SHP77 (cell line): ENCODE measurements at places on chromosomes 3 and 15.

- DNase-seq: no peak
Observed at GRCh38 chr3:25781145-25781757, 2.0 kb downstream of the NGLY1 start.

GRCh38 chr3:71304684-71305083 is 278.8 kb downstream of the FOXP1 start:
- no peak for DNase-seq

DNA sequence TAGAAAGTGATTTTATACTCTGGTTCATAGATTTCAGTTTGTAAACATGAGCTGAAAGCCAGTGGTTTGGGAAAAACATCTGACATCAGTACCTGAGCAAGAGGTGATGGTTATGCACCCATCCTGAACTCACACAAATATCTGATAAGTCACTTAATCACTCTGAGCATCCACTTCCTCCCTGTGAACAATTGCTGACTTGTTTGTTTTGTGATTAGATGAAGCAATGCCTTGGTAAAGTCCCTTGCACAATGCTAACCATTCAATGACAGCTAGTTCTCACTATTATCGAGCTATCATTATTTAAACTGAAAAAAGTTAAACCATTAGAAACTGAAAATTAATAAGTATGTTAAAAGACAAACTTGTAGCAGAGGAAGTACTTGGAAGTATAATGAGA is 303.0 kb downstream of the PLOD2 start:
- DNase-seq: no peak

DNA sequence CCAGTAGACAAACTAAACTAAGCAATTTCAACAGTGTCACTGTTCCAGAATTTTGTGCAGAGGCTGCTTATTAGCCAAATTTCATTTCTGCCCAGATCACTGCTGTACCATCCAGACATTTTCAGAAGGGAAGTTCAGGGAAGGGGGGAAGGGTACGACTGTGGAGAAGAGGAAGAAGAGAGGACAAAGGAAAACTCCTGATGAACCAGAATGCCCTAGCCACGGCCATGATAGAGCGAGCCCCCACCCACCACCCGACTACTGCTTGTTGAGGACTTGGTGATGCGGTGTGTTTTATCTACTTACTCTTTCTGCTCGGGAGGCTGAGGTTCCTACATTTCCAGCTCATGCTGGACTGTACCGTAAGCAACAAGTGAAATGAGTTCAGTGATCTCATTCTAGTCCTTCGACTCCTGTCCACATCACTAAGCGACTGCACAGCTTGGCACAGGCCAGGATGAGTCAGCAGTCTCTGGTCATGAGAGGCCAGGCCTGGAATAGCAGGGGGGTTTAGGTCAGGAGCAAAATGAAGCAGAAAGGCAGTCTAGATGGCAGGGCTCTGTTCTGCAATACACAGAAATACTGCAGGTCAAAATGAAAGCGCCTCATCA is 330.8 kb downstream of the TIGIT start:
- DNase-seq: peak; percentile 92

DNA sequence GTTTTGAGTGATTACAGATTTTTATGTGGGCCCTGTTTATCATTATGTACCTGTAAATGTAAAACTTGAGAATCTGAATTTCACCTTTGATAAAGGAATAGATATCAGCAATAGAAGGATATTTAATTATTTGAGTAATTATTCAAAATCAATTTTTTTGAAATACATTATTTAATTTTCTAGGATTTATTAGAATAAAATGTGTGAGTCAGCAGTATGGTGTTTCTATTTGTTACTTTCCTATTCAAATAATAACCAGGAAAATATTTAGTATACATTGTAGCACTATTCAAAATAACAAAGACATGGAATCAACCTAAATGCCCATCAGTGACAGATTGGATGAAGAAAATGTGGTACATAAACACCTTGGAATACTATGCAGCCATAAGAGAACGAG is 22.1 kb downstream of the CAPN7 start:
- DNase-seq: no peak

GRCh38 chr3:194114123-194114522 is 21.8 kb upstream of the HES1 start:
- no peak for DNase-seq

DNA sequence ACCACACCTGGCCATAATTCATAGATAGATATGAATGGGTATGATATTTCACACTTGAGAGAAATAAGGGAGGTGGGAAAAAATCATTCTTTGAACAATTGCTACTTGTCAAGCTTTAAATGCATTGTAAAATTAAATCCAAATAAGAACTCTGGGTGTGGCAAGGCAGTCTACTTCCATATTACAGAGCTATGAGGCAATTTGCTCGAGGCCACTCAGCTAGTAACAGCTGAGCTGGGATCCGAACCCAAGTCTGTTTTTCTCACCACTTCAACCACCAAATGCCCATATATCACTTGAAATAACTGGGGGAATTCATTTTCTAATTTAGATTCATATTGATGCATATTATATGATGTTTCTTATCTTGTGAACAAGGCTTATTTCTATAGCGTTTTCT is 482.2 kb upstream of the ADAMTS9 start:
- no peak for DNase-seq

- DNase-seq: no peak
Observed at GRCh38 chr3:124767264-124767663, 37.0 kb downstream of the UMPS start.

- no peak for DNase-seq
Observed at GRCh38 chr3:72154391-72155335, 369.7 kb upstream of the PROK2 start.

GRCh38 chr15:63522225-63522578 is 17.8 kb downstream of the USP3 start:
- DNase-seq: no peak

- DNase-seq: no peak
Observed at GRCh38 chr15:77093436-77093835, 22.5 kb upstream of the TSPAN3 start.

DNA sequence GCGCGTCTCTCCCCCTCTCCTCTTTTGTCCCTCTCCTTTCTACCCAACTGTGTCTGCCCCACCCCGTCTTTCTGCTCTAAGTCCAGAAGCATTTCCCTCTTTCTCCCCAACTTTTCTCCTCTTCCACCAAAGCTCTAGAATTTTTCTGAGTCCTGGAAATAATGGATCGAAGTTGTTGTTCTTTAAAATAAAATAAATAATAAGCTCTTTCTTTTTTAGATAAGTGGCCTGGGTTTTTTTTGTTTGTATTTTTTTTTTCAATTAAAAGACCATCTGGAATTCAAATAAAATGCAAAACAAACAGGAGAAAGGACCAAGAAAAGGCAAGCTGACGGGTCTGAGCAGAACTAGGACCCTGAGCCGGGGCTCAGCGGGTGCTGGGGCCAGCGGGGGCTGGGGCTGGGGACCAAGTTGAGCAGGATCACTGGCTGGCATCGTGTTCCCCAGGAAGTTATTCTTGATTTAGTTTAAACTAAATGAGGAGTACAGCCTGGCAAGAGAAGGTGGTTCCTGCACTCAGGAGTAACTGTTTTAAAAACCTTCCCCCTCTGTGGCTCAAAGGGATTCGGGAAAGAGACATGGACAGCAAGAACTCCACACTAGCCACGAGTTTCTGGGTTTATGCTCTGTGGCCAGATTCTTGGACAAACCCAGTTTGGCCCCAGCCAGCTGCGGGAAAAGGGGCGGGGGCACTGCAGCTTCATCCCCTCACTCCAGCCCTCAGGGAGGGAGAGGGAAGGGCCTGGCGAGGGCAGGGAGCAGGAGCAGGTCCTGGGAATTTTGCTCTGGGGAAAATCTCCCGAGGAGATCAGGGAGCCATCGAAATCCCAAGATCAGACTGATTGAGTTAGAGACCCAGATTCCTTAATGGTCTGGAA is 8.4 kb downstream of the GATA2 start:
- DNase-seq: no peak

- no peak for DNase-seq
Observed at GRCh38 chr15:39743611-39744010, 39.0 kb downstream of the FSIP1 start.
